Naive thymus-derived CD4-positive, alpha-beta T cell (primary cell): ENCODE measurements at places on chromosomes 5 and 9.

DNA sequence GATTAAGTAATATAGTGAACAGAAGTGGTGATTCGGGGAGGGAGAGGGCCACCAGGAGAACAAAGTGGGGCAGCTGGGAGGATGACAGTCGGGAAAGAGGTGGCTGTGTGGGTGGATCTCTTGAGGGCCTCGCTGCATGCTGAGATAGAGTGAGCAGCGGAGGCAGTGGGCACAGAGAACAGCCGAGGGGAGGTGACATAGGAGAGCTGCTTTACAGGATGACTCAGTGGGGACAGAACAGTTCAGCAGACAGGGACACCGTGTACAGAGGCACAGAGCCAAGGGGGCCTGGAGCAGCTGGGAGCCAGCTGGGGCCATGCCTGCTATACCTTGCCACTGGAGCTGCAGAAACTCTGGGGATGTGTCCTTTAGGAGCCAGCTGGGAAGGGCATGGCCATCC, 273.9 kb downstream of the GADD45G start:
- no peak for DNase-seq

DNA sequence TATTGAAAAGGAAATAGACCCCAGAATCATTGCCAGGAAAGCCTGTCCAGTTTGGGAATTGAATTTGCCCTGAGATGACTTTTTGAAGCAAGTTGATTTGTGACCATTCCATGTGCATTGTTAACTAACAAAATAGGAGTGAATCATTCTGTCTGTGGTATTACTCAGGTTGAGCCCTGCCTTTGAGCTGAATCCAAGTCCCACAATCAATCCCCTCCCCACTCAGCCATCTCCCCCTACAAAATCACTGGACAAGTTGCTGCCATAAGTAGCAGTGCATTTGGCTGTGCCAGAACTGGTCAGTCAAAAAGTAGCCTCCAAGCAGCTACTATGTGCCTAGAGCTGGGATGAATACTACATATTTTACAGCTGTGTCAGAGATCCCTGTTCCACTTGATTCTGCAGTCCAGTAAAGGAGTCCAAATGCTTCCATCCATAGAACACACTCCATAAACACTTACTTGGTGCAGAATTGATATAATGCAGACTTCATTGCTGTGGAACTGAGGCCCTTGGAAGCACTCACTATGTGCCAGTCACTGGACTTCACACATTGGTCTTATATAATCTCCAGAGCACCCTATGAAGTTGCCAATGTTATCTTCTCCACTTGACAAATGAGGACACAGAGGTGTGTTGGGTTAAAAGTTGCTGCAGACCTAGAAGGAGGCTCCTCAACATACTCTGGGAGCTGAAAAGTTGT, 96.1 kb downstream of the ZNF462 start:
- no peak for DNase-seq

- no peak for DNase-seq
Observed at GRCh38 chr5:119083679-119084078, 12.8 kb downstream of the DMXL1 start.

DNA sequence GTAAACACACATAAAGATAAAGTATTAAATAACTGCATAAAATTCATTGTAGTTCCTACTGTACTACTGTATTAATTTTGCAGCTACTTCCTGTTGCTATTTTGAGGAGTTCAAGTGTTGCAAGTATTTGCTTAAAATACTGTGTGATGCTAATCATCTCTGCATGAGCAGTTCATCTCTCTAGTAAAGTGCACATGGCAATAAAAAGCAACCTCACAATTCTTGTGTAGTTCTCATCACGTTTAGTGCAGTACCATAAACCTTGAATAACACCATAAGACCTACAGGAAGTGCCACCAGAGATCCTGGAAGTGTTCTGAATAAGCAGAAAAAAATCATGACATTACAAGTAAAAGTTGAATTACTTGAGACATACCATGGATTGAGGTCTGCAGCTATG, 34.6 kb downstream of the CPLANE1 start:
- DNase-seq, result no peak

- DNase-seq, result no peak
Observed at GRCh38 chr5:14971873-14972272, 100.3 kb upstream of the ANKH start.
